HS-27A (cell line): ENCODE measurements at places on chromosomes 3 and 15.

DNA sequence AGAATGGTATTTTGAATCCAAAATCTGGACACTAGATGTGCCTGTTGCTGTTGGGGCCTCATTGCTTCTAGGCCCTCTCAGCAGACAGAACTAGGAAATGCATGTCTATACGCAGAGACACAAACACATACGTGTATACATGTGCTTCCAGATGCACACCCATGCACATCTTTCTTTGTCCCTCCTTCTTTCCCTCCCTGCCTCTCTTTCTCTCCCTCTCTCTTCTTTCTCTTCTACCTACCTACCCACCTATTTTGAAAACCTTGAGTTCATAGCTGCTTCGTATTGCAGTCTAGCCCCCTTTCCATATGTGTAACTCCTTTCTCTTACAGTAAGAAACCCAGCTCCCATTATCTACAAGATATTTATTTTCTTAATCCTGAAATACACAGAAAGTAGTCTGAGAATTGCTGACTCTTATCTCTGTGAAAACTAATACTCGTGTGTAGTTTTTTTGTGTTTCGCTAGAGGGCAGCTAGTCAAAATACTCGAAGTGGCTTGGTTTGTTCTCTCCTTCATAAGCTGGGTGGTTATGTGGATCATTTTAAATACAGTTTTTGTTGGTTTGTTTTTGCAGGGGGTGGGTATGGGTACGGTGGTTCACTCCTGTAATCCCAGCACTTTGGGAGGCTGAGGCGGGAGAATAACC lies 18.5 kb downstream of the RPL32 start:
- DNase-seq = no peak

GRCh38 chr15:64636556-64636955 lies 138.8 kb downstream of the RBPMS2 start:
- no peak for DNase-seq

- no peak for DNase-seq
Measured at GRCh38 chr15:76495487-76495886, 158.9 kb downstream of the ISL2 start.

DNA sequence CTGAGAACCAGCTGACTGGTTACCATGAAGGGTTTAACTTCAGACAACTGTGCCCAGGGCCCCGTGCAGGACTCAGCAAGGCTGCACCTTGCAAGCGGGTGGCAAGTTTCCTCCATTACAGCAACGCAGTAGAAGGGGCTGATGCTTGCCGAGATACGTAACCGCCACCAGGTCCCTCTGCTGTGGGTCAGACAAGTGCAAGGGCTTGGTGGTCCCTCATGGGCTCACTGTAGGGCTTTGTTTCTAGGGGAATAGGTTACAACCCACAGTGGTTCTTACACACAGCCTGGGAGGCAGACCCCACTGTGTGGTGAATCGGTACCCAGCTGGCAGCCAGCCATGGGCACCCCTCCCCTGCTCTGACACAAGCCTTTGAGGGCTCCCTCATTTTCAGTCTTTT lies 15.5 kb upstream of the SNRPA1 start:
- DNase-seq = no peak

GRCh38 chr15:80536231-80536630 lies 132.0 kb downstream of the ARNT2 start:
- DNase-seq = no peak

GRCh38 chr3:89808680-89809197 lies 701.3 kb downstream of the EPHA3 start:
- DNase-seq = no peak

DNA sequence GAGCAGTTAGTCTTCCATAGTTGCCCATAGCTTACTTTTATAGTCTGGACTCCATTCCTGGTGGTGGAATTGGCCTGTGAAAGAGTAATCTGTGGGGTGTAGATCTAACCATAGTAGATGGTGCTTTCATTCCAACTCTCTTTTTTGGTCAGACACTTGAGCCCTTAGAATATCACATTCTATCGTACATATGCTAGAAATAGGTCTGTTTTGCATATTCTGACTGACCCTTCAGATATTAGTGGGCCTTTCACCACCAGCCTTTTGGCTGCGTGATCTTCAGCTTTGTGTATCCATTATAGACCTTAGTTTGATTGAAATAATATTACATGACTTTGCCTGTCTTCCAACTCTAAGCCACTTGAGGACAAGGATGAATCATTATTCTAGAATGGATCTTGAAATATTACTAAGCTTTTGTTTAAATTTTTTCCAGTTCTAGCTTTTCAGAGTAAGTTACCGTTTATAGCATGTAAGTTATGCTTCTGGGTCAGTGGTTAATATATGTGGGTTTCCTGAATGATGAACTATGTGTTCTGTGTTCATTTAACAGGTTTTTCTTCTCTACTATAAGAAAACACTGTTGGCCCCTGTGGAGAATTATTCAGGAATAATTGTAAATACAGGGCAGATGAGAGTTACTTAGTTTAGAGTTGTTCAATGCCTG lies 8.7 kb downstream of the RAB7A start:
- DNase-seq = no peak

- no peak for DNase-seq
Measured at GRCh38 chr3:158696618-158697017, 24.2 kb upstream of the LXN start.

GRCh38 chr3:141955175-141955574 lies 78.7 kb downstream of the ATP1B3 start:
- no peak for DNase-seq

GRCh38 chr3:3848923-3849275 lies 49.7 kb downstream of the LRRN1 start:
- DNase-seq = no peak

- no peak for DNase-seq
Measured at GRCh38 chr3:125145751-125146475, 66.6 kb downstream of the SLC12A8 start.

DNA sequence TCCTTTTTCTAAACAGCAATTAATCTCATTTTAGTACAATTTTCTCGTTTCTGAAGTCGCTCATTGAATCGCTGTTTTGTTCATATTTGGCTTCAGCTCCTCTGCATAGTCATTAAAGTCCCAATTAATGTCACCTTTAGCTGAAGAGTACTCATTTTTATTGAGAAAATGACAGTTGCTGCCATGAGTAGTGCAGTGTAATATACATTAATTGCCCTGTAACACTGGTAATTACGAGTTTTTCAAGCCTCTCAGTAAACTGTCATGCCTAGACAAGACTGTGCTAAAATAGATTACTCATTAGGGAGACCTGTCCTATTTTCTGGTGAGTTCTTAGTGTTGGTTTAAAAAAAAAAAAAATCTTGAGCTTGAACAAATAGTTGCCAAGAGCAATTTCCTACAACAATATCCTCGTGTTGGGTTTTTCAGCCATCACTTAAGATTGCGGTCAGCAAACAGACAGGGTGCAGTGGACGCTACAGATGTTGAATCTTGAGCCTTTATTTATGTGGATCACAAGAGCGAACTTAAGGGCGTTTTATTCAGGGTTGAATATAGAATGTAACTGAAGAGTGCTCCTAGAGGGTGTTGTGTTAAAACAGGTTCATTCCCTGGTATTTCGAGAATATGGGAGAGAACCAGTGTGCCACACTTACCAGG lies 176.0 kb downstream of the CDIN1 start:
- DNase-seq = no peak

DNA sequence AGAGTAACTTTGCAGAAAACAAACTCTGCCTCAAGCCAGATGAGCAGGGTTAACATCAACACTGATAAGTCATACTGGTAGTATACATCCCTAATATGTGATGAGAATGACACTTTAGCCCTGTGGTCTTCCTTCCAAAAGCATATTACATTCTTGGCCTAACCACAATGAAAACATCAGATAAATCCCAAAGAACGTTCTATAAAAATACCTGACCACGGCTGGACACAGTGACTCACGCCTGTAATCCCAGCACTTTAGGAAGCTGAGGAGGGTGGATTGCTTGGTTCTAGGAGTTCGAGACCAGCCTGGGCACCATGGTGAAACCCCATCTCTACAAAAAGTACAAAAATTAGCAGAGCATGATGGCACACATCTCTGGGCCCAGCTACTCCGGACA lies 4.7 kb downstream of the TMCC1 start:
- peak; percentile 87 for DNase-seq

DNA sequence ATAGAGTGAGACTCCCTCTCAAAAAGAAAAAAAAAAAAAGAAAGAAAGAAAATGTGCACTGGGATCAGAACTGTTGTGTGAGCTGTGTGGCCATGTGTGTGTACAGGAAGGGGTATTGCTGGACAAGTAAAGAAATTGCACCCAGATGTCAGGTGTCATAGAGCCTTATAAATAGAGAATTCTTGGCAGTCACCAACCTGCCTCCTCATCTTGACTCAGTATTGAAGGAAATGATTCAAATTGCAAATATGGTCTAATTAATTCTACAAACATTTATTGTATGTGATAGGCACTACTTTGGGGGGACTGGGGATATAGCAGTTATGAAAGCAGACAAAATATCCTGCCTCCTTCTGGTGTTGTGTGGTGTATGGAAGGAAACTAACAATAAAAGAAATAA lies 243.8 kb upstream of the TTC14 start:
- DNase-seq = no peak

GRCh38 chr3:117874028-117874690 lies 1160.5 kb downstream of the IGSF11 start:
- DNase-seq = no peak
